GM20000 (cell line): ENCODE measurements at places on chromosomes 7 and 10.

- DNase-seq, result no peak
These were observed 565.5 kb upstream of the IGFBP3 start for GRCh38 chr7:46486256-46487206.

GRCh38 chr7:155458878-155459699, 1.2 kb downstream of the EN2 start:
- peak; percentile 40 for DNase-seq

DNA sequence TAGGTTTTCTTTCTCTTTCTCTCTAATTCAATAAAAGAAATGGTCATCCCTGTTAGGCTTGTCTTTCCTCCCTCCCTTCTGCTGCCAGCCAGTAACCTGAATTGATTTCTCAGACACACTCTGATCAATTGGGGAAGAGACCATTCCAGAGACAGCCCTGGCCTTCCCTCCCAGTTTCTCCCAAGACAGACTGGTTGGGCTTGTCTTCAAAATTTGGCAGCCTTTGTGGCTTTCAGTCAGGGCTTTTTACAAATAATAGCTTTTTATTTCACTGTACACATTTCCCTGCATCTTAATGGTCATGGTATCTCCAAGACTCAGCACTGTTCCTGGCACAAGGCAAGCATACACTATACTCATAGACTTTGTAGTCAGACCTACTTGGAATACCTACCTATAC, 33.9 kb downstream of the BCAP29 start:
- no peak for DNase-seq

GRCh38 chr10:80699602-80700039, 161.9 kb downstream of the SH2D4B start:
- peak; percentile 71 for DNase-seq

GRCh38 chr7:31735991-31736982, 49.3 kb downstream of the PPP1R17 start:
- peak; percentile 51 for DNase-seq

GRCh38 chr7:27921081-27921836, 181.3 kb downstream of the TAX1BP1 start:
- peak; percentile 30 for DNase-seq

- DNase-seq, result no peak
These were observed 158.9 kb downstream of the CDK14 start for GRCh38 chr7:90755041-90755440.

GRCh38 chr7:128155100-128155740, 85.9 kb upstream of the LEP start:
- DNase-seq, result no peak

DNA sequence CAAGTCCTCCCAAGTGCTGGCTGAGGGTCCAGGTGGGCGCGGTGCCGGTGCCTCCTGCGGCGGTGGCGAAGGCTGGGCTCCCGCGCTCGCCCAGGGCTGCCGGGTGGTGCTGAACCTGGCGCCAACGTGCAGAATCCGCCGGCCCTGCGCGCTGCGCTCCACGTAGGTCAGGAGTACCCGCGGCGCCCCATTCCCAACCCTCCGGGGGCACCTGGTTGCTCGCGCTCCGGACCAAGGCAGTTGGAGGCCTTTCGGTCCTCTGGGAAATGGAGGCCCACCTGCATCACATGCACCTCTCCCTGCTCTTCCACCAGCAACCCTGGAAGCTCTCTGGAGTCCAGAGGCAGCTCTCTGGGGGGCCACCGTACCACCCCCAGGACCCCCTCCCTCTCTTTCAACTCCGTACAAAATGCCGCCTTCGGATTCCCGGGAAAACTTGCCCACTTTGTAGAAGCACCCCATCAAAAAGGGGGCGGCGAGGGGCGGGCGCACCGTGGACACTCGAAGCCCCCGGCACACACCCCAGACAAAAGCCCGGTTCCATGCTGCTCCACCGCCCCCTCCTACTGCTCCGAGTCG, 745 bp downstream of the SLC16A9 start:
- peak; percentile 62 for DNase-seq

DNA sequence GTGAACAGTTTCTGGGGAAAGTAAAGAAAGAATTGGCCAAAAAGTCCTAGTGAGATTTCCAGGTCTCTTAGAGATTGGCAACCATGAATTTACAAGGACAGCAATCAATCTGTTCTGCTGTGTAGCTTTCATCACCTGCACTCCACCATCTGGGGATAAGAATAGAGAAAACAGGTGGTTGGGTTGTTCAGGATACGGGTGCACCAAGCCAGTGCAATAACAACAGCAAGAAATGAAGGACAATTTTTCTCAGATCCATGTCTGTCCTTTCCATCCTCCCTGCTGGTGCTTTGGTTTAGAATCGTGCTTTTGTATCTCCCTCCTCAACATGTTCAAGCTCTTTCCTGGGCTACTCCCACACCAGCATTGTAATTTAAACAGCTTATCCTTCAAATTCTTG, 787.7 kb downstream of the GRID1 start:
- DNase-seq, result no peak

GRCh38 chr10:70308121-70309060, 24.6 kb upstream of the NPFFR1 start:
- no peak for DNase-seq

GRCh38 chr10:61100887-61101286, 156.9 kb upstream of the RHOBTB1 start:
- no peak for DNase-seq

- no peak for DNase-seq
These were observed 502.8 kb downstream of the REEP3 start for GRCh38 chr10:64023926-64024470.

GRCh38 chr7:155815332-155816191, 3.3 kb upstream of the SHH start:
- DNase-seq, result peak; percentile 89

GRCh38 chr10:109191341-109191740, 732.0 kb downstream of the XPNPEP1 start:
- no peak for DNase-seq

- DNase-seq, result no peak
These were observed 135.0 kb upstream of the PRPS1L1 start for GRCh38 chr7:18162657-18163056.

DNA sequence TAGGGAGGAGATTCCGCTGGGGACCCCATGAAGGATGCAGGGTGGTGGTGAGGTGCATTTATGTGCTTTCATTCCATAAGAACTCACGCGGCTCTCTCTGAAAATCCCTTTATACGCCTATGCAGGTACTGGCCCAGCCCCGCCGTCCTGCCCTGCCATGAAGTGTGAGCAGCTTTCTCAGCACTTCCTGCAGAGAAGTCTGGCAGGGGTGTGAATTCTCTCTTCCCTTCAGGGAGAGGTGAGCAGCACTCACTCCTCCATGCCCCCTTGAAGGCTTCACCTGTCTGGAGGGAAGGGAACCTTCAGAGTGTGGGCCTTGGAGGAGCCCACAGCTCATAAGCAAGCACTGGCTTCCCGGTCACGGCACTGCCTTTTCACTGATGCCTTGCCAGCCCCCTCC, 34.0 kb downstream of the PPP2R2D start:
- DNase-seq, result no peak

DNA sequence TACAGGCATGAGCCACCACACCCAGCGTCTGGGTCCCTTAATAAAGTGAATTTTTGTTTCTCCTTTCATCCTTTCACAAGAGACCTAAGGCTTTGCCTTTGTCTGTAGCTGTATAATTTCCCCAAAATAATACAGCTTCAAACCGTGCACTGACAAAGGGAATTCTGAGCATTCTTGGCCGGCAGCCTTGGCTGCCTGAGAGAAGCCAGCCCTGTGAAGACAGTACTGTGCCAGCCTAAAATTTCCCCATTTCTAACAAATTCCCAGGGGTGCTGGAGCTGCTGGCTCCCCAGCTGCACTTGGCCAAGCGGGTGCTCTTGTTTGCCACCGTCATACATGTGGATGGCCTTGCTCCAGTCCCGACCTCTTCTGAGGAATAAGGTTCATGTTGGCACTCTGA, 106.2 kb downstream of the ZMYND11 start:
- no peak for DNase-seq

DNA sequence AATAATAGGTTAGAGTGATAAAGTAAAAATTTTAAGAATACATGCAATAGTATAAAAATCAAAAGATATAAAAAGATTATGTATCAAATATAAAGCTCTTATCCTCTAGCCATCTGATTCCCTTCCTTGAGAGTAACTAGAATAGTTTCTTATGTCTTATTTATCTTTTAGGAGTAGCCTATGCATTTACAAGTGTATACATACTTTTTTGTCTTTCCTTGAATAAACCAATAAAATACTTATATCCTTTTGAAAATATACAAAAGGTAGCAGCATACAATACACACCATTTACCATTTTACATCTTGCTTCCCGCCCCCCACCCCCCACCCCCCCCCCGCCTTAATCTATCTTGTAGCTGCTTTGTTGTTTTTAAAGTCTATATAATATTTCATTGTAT, 31.4 kb downstream of the AHCYL2 start:
- no peak for DNase-seq

DNA sequence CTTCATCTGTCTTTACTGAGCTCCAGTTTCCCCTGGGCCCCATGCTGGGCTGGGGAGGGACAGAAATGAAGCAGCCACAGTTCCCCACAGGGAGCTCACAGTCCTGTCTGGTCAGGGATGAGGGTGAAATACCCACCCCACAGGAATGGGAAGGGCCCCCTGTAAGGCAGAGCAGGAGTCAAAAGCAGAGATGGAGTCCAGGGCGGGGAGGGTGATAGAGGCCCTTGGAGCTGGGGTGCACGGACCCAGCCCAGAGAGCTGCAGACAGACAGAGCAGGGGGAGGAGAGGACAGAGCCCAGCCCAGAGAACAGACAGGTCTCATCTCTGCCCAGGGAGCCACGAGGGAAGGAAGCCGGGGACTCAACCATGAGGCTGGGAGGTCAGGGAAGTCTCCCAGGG, 34.9 kb upstream of the ZNF488 start:
- no peak for DNase-seq

- DNase-seq, result no peak
These were observed 96.6 kb downstream of the UNCX start for GRCh38 chr7:1329261-1329660.

- DNase-seq, result no peak
These were observed 20.1 kb upstream of the ITPRID1 start for GRCh38 chr7:31493714-31494181.

- DNase-seq, result no peak
These were observed 23.8 kb downstream of the MYH16 start for GRCh38 chr7:99296471-99296870.

GRCh38 chr7:34759477-34760125, 101.6 kb downstream of the NPSR1 start:
- DNase-seq, result peak; percentile 9

DNA sequence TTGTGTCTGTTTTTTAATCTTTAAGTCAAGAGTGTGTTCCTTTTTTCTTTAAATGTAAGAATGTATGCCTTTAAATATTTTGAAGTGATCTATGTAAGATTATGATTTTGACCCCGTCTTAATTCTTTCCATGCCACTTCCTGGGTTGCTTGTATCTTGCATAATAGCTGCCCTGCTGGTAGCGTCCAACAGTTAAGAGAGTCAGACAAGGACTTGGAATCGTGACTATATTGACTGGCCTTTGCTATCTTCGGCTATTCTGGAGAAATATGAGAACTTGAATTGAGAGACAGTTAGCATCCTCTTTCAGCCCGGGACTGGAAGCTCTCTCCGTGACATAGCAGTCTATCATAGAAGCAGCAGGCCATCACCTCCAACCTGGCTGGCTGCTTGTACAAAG, 13.0 kb downstream of the NRP1 start:
- DNase-seq, result no peak

DNA sequence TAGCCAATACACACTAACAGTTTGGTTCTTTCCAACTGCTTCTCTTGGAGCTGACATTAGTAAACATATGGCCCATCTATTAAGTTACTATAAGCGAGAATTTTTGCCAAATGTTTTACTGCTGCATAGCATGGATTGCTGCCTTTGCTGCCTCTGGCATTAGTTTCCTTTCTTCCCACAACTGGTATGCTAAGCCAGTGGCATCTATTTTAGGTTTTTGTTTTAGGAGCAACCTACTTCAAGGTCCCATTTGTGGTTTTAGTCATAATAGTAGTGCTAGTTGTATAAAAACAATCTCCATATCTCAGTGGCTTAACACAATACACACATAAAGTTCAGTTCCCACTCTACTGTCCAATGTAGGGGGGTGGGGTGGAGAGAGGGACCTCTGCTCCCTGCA, 25.9 kb upstream of the PANK1 start:
- no peak for DNase-seq

- no peak for DNase-seq
These were observed 33.8 kb upstream of the LOXL4 start for GRCh38 chr10:98301664-98302319.

GRCh38 chr10:48701139-48701901, 16.6 kb downstream of the WDFY4 start:
- DNase-seq, result no peak

DNA sequence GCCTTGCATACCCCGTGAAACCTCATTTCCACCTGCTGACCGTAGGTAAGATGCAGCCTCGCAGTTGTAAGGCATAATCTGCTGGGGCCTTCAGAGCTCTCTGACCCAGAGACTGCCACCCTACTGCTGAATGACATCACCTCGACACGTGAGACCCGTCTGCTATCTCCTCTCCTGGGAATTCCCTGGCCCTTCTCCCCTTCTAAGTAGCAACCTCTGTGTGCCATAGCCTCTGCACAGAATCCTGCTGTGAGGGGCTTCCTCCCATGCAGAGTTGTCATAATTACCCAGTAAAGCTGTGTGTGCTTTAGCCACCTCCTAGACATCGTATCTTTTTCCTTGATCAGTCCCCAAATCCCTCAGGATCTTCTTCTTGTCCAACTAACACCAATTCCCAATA, 106.7 kb downstream of the CACNB2 start:
- DNase-seq, result no peak

DNA sequence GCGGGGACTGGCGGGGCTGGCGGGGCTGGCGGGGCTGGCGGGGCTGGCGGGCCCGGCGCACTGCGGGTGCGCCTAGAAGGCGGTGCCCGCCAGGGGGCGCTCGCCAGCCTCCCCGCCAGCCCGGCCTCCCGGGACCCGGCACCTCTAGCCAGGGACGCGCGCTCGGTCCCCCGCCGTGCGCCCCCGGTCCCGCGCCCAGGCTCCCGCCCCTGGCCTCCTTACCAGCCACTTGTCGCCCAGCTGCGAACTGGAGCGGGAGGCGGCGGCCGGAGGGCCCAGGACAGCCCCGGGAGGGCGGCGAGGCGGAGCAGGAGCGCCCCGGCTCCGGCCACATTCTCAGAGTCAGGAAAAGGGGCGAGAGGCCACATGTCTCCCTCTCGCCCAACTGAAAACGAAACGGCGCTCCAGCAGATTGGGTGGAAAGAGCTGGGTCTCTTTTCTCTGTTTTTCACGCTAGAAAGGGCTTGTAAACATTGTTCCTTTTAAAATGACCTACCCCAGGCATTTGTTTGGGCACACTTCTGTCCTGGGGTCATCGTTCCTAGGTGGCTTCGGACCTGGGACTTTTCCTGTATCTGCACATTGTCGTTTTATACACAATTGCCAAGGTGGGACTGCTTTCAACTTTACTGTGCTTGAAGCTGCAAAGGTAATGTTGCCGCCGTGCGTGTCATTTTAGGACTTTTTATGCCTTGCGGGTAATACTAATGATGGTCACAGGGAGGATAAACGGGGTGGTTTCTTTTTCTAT, 378 bp upstream of the PRKCQ start:
- DNase-seq, result peak; percentile 91

DNA sequence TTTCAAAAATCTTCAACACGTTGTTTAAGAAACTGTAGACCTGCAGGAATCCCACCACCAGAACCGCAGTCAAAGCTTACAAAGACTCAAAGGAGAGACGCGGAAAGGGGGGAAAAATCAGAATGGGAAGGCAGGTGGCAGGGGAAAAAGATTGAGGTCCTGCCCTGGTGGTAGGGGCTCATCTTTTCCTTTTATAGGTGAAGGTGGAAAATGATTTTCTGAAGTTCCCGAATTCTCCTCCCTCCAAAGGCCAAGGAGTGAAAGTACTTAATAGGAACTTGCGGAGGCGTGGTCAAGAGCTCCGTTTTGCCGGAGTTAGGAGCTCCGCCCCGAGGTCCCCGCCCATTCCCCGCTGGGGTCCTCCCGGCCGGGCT, 724 bp downstream of the BBIP1 start:
- DNase-seq, result no peak
